Ovary (tissue), 10 donors: ENCODE measurements at places on chromosomes 16 and 17. TPM values are rescaled to one million over a fixed set of nuclear protein-coding genes. Genes with fewer than 3 reads are reported as not detected.

DNA sequence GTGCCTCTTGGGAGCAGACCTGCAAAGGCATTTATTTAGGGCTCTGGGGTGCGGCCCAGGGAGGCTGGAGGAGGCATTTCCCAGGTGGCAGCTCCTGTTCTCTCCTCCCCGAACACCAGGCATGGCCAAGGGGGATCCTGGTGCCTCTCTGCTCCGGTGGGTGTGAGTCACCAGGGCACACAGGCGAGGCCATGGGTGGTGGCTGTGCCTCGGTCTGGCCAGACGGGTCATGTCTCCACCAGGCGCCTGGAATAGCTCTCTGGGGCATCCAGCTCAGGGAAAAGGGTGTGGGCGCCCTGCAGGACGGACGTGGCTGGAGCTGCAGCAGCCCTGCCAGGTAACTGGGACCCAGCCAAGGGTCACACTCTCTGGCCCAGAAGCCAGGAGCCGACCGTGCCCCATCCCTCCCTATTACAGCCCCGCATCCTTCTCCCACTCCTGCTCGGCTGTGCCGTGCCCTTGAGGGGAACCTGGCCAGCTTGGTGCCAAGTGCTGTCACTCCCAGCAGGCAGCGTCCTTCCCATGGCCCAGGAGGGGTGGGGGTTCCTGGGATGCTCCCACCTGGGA is 25.8 kb downstream of the SOX8 start:
- H3K4me1 ChIP-seq: no peaks in the 10 kb centered on the region
- H3K36me3 ChIP-seq: no peaks in the 10 kb centered on the region
- DNase-seq: no peak
- no peaks in the 10 kb centered on the region for H3K27me3 ChIP-seq

- H3K4me1 ChIP-seq: no peaks in the 10 kb centered on the region
- H3K4me3 ChIP-seq: no peak overlapping the region
These were observed 9.6 kb downstream of the JPT2 start for GRCh38 chr16:1687427-1688316.

GRCh38 chr16:23353440-23353839 is 51.3 kb downstream of the SCNN1B start:
- no peaks in the 10 kb centered on the region for H3K36me3 ChIP-seq
- no peaks in the 10 kb centered on the region for H3K4me1 ChIP-seq
- H3K27me3 ChIP-seq: no peaks in the 10 kb centered on the region
- no peak overlapping the region for H3K4me3 ChIP-seq
- no peak for DNase-seq

CACNG4 gene
- not detected for total RNA-seq

YBX2 gene
- 1.5 TPM for total RNA-seq

ZPBP2 gene
- not detected for total RNA-seq

ZG16B gene
- total RNA-seq: not detected

IL21R gene
- not detected for total RNA-seq

ABAT gene
- total RNA-seq: 3.8 TPM
